NCI-H524 (cell line): ENCODE measurements at places on chromosomes 13 and 19.
A peak's percentile ranks its signal among the peaks of the same experiment; 100 is the strongest.

DNA sequence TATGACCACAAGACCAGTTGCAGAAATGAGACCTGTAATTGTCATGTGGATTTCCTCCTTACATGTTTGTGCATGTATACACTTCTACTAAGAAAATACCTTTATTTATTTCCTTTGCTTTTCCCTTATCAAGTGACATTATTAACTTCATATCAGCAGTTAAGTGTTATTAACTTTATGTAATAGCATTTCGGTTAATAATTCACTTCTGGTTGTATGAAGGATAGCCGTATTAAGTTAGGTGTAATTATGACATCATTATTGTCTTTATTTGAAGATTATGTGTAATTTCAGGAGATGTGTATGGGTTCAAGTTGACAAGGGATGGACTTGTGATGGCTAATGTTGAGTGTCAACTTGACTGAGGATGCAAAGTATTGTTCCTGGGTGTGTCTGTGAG, 881.2 kb upstream of the ATXN8OS start:
- DNase-seq, result no peak

GRCh38 chr13:97953376-97953970, at the start of gene IPO5:
IPO5 (plus strand) TSS chr13:97953675; CDS start chr13:97976697, 23,022 bp downstream.
- no peak for DNase-seq

DNA sequence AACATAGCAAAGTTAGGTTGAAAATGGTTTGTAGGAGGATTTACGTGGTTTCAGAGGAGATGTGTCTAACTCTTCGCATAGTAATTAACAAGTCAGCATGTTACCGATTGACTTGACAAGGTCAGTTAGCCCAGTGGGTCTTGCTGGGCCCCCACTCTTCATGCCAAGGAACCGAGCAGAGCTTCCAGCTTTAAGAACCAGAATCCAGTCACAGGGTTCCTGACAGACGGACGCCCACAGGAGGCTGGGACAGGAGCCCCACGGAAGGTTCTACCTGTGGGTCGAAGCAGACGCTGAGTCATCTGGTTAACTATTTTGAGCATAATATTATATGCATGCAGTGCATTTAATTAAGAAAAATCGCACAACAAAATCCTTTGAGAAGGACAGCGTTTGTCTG, 3.5 kb downstream of the TMEM255B start:
- no peak for DNase-seq

GRCh38 chr13:103140001-103140671, 73.9 kb upstream of the SLC10A2 start:
- no peak for DNase-seq

- peak; percentile 3 for DNase-seq
Observed at GRCh38 chr13:46831588-46832194, 34.7 kb upstream of the ESD start.

- no peak for DNase-seq
Observed at GRCh38 chr19:51394050-51394836, 3.9 kb upstream of the C19orf84 start.

DNA sequence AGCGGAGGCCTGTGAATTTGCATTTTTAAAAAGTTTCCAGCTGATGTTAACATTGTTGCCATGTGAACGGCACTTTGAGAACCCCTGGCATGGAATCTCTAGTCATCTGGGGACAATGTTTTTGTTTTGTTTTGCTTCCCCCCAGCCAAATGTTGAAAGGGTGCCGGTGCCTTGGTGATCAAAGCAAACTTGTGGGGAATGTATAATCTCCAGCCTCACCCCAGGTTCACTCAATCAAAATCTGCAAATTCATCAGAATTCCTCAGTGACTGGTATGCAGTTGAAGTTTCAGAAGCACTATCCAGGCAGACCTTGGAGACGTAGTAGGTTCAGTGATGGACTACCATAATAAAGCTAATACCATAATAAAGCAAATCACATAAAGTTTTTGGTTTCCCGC, 428.7 kb downstream of the MYO16 start:
- no peak for DNase-seq

- no peak for DNase-seq
Observed at GRCh38 chr19:55644842-55645511, 1.5 kb downstream of the ZNF581 start.

GRCh38 chr19:28990522-28990921, 222.4 kb downstream of the UQCRFS1 start:
- no peak for DNase-seq

GRCh38 chr13:49620170-49620621, 8.1 kb upstream of the ARL11 start:
- no peak for DNase-seq

DNA sequence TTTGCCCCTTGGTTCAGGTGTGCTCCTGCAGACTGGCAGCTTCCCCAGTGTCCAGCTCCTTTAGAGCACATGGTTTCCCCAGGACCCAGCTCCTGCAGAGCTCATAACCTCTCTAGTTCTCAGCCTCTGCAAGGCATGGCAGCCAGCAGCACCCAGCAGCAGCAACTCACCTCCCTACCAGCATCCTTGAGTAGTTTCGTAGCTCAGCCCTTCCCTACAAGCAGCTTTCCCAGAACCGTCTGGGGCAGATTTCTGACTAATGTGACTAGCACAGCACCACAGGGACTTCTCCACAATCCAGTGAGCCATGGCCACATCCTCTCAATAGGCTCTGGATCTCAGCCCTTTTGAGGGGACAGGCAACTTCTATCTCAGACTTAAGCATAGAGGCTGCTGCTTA, 14.1 kb upstream of the METTL21C start:
- no peak for DNase-seq

DNA sequence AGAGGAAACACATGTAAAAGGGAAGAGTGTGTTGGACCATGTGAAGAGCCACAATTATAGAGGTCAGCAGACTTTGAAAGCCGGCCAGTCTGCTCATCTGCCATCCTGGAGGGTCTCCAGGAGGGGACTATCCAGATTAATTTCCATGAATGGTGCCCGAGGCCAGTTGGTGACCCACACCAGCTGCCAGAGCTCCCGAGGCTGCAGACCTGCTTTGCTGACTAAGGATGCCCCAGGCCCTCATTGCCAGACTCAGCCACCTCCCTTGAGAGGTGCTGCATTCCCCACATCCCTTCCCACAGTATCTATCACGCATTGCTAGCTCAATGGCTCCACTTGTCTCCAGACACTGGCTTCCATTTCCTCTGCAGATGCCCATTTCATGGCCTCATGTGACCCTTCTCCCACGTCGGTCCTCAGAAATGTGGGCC, 110.3 kb downstream of the NALCN start:
- DNase-seq, result no peak
